Fibroblast of the aortic adventitia (primary cell): ENCODE measurements at places on chromosomes 1 and 21. TPM values are rescaled to one million over a fixed set of nuclear protein-coding genes. Genes with fewer than 3 reads are reported as not detected.

GRCh38 chr1:155569988-155570592 lies 7.5 kb upstream of the ASH1L start:
- peak; percentile 85 for DNase-seq

GRCh38 chr21:38807441-38807871 lies 1.7 kb downstream of the ETS2 start:
- peak; percentile 47 for DNase-seq

- DNase-seq = no peak
Observed at GRCh38 chr1:64302971-64303370, 99.5 kb downstream of the UBE2U start.

The AMIGO1 gene
- 0.54 and 2.5 TPM in 2 replicates for total RNA-seq

The ADAMTS4 gene
- 1.1 and 3.1 TPM in 2 replicates for total RNA-seq

The TARS2 gene
- 9.8 and 15.9 TPM in 2 replicates for total RNA-seq

The RNU1-2 gene
- under 0.01 and 2,882 TPM in 2 replicates for total RNA-seq

- no peak for DNase-seq
Observed at GRCh38 chr21:44513389-44514217, 26.4 kb downstream of the KRTAP10-1 start.

DNA sequence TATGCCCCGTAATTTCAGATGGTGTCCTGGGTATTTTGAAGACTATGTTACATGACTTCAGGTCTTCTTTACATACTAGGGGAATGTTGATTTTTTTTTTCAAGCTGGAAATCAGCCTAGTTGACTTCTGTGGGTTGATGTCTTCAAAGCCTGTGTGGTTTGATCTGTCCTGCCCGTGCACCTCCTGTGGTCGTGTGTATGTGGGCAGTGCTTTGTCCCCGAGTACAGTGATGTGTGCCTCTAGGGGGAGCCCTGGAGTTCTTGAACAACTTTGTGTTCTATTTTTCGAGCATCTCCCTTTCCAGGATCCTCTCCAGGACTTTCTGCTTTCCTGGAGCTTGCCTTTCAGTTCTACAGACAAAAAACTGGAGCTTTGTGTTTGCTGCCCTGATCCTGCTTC lies 28.9 kb downstream of the OBSCN start:
- peak; percentile 61 for DNase-seq

DNA sequence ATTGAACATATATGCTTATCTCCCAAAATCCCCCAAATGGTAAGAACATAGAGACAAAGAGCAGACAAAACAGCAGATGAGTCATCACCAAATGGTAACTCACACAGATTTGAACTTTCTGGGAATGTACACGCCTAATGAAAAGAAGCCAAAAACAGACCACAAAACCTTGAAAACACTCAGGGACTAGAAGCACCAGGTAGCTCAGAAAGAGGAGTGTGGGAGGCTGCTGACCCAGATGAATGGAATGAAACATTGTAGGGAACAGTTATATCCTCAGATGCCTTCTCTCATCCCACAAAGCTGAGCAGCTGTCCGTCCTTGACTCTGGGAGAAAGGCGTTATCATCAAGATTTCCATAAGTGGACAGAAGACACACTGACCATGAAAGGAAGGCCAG lies 307.0 kb upstream of the USP25 start:
- DNase-seq = peak; percentile 88

DNA sequence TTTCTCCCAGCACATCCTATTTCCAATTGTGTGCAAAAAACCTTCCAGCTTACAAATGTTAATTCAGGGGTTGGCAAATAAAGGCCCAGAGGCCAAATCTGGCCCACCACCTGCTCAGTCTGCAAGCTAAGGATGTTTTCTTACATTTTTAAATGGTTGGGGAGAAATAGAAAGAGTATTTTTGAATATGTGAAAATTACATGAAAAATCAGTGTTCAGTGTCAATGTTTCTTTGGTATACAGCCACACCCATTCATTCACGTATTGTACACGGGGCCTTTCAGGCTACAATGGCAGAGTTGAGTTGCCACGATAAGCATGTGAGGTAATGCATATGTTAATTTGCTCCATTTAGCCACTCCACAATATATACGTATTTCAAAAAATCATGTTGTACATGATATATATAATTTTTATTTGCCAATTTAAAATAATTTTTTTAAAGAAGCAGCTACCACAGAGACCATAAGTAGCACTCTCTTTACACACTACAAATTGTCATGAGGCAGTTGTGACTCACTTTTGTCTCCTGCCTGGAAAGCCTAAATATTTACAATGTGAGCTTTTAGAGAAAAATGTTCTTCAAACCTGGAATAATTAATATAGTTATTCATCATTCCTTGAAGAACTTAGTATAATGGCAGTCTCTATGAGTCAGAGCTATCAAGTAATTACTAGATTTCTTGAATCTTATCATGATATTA lies 189.6 kb downstream of the SMYD3 start:
- peak; percentile 8 for DNase-seq

The LCE1E gene
- not detected in 2 replicates for total RNA-seq

The GATAD2B gene
- 8.0 and 11.3 TPM in 2 replicates for total RNA-seq

DNA sequence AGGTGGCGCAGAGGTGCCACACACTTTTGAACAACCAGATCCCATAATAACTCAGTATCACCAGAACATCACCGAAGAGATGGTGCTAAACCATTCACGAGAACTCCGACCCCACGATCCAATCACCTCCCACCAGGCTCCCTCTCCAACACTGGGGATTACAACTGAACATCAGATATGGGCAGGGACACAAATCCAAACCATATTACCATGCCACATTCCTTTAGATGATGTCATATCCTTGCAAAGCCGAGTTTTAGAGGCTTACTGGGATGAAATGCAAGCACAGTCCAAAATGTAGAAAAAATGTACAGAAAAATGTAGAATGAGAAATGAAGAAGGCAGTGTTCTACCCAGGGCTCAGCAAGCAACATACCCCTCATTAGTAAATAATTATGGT lies 64.7 kb downstream of the SGIP1 start:
- DNase-seq = peak; percentile 79

The OR6K3 gene
- total RNA-seq = not detected in 2 replicates

The LMOD1 gene
- total RNA-seq = 14.5 and 22.3 TPM in 2 replicates

The TSPAN2 gene
- total RNA-seq = 0.18 and 2.5 TPM in 2 replicates

The DDX59 gene
- 20.3 and 26.4 TPM in 2 replicates for total RNA-seq

The NTNG1 gene
- total RNA-seq = 2.0 and 20.9 TPM in 2 replicates

The GOLT1A gene
- total RNA-seq = not detected in 2 replicates

DNA sequence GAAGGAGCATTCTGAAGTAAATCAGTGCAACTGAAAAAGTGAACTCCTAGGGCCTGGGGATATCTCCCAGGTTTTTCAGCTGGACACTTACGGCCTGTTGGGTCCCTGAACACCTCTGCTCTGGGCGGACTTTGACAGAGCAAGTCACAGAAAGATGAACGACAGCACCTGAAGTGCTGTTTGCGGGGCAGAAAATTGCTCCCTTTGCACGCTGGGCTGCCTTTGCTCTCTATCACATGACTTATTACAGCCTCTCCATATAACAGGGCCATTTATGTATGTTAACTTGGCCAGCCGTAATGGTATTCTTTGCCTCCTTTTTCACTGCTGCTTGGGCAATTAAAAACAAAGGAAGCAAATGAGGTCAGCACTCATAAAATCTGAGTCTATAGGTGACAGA lies 332.9 kb downstream of the BARHL2 start:
- no peak for DNase-seq

DNA sequence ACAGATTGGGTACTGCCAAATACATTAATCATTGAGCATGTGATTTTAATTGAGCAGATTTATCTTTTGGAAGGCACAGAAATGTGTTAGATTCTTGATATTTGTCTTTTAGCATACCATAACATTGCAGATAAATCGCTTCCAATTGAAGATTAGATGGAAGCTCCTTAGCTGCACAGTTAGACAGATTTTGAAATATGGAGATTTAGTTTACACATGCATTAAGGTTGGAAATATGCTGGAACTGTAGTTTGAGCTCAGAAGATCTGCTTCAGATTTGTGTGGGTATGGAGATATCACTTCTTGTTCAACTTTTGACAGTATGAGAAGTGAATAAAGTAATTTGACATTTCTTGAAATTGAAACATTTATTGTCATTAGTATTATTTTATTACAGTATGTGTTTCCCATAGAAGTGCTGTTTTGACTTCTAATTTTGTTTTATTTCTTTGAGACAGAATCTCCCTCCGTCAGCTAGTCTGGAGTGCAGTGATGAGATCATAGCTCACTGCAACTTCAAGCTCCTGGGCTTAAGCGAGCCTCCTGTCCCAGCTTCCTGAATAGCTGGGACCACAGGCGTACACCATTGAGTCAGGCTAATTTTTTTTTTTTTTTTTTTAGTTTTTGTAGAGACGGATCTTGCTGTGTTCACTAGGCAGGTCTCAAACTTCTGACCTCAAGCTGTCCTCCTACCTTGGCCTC lies 29.1 kb downstream of the THRAP3 start:
- peak; percentile 55 for DNase-seq

The ANKRD45 gene
- 0.09 and 0.82 TPM in 2 replicates for total RNA-seq

DNA sequence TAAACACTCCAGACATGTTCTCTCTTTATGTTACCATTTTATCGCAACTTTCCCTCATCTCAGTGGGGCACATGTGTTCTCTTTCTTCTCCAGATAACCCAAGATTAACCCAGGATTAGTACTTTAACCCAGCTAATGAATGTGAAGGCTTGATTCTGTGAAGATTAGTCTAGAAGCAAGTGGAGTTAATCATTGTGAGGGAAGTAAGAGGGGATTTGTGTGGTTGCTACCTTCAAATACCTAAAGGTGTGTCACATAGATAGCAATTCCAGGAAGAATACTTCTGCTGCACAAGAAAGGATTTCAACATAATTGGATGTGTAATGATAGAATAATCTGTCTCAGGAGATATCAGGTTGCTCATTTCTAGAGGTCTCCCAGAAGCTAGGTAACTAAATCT lies 327.1 kb downstream of the PBX1 start:
- no peak for DNase-seq

The AQP10 gene
- total RNA-seq = not detected in 2 replicates

GRCh38 chr1:19643602-19644394 lies at the start of gene NBL1:
Gene NBL1 (plus strand): TSS chr1:19644311. CDS start chr1:19655031, 10,720 bp downstream.
- DNase-seq = peak; percentile 64

DNA sequence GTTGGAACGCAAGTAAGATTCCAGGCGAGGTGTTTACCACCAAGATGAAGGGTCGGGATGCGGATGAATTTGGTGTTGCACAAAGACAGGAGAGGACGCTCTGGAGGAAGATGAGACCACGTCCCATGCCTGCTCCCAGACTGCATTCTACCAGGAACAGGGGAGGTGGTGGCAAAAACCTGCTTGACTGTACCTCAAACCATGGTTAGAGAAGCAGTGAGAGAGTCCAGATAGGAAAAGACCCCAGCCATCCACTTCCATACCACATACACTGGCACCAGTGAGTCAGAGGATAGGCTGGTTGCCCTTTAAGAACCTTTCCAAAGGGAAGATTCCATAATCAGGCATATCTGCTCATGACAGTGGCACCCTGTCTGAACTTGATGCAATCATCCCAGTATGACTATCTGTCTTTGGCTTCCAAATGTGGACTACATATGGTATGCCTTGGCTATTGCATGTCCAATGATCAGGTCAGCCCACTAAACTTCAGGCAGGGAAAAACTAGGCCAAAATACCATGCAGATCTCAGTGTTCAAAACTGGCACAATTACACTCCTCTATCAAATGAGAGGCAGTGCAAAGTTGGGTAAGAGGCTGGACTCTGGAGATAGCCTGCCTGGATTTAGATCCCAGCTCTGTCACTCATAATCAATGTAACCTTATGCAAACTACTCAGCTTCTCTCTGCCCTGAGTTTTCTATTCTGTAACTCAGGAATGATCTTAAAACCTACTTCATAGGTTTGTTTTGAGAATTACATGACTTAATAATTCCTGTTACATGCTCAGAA lies 20.6 kb downstream of the NPR1 start:
- DNase-seq = peak; percentile 68

- no peak for DNase-seq
Observed at GRCh38 chr1:17135530-17135929, 16.3 kb upstream of the PADI2 start.

DNA sequence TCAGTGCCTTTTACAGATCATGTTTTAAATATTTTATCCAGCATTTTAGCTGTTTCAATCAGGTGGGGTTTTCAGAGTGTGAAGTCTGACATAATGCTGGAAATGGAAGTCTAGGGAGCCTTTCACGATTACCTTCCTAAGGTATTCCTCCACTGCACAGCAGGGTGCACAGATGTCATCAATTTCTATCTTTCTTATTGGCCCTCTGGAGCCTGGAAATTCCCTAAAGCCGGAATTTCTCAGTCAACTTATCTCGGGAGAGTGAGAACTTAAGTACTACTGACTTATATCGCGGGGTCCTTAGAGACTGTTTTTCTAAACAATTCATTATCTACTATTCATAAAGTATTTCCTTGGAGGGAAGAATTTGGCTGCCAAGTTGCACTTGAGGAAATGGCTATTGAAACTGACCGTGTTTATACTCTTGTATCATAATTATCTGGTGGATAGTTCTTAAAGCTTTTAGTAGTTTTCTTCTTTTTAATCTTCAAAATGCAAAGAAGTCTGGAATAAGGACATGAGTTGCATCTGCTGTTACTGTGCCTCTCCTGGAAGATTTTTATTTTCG lies 311.8 kb upstream of the B3GALT2 start:
- peak; percentile 1 for DNase-seq

The C1orf116 gene
- under 0.01 TPM in 1 of 2 replicates, not detected in the other for total RNA-seq

The CSDE1 gene
- total RNA-seq = 670 and 845 TPM in 2 replicates
